NCI-H69 (cell line): ENCODE measurements at places on chromosomes 1 and 21.

- DNase-seq: peak; percentile 66
Measured at GRCh38 chr1:229582011-229582694, 23.6 kb upstream of the ABCB10 start.

DNA sequence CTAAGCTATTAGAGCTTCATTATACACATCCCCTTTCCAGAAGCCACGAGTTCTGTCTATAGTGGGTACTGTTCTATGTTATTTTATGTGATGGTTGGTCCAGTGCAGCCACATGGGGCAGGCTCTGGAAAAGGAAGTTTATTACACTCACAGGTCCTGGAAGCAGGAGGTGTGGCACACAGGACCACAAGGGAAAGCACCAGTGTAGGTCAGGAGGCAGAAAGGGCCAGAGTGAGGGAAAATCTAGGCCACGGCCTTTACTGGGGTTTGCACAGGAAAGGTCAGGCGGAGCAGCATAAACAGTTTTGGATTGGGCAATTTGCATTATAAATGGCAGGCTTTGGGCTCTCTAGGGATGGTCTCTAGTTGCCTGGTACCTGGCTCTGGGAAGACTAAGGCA is 21.8 kb upstream of the CNIH3 start:
- DNase-seq: no peak

DNA sequence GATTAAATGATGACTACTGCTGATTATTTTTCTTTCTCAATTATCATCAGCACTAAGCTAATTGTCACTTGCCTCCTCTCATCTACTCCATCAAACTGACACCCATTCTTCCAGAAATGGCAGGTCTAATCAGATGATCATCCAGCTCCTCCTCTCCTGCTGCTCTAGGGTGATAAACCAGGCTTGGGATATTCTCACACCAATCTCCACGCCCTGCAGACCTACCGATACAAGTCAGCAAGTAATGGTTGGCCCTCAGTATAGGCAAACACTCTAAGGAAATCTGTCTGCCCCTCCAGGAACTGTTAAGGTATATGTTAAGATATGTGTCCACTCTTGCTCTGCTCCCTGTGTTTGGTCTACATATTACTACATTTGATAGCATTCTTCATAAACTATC is 36.3 kb upstream of the C1orf21 start:
- DNase-seq: peak; percentile 46

- peak; percentile 70 for DNase-seq
Measured at GRCh38 chr1:28926629-28927265, 12.4 kb downstream of the EPB41 start.

DNA sequence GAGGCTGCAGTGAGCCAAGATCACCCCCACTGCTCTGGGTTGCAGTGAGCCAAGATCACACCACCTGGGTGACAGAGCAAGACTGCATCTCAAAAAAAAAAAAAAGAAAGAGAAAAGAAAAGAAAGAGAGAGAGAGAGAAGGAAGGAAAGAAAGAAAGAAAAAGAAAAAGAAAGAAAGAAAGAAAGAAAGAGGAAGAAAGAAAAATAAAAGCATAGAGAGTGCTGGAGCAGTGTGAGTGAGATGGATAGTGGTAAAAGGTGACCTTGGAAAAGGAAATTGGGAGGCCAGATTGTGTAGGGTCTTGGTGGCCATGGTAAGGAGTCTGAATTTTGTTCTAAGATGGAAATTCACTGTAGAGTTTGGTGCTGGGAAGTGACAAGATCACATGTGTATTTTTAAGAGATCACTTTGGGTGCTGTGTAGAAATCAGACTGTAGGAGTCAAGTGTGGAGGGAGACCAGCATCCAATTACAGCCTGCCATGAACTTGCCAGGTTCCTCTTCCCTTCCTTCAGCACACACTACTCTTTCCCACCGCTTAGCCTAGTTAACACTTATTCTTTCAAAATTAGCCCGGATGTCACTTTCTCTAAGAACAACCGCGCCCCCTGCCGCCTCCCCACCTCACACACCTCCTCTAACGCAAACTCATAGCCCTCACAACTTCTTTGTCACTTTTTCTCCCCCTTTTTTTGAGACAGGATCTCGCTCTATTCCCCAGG is 17.9 kb downstream of the MTX1 start:
- peak; percentile 89 for DNase-seq

DNA sequence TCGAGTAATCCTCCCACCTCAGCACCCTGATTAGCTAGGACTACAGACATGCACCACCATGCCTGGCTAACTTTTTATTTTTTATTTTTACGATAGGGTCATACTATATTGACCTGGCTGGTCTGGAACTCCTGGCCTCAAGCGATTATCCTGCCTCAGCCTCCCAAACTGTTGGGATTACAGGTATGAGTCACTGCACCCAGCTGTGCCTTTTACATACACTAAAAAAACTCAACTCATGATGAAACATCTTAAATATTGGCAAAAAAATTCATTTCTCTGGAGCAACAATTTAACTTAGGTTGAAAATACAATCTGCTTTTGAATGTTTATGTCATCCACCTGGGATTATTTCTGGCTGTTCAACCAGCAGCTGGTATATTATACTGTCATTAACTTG is 598.3 kb upstream of the ZP4 start:
- peak; percentile 34 for DNase-seq

DNA sequence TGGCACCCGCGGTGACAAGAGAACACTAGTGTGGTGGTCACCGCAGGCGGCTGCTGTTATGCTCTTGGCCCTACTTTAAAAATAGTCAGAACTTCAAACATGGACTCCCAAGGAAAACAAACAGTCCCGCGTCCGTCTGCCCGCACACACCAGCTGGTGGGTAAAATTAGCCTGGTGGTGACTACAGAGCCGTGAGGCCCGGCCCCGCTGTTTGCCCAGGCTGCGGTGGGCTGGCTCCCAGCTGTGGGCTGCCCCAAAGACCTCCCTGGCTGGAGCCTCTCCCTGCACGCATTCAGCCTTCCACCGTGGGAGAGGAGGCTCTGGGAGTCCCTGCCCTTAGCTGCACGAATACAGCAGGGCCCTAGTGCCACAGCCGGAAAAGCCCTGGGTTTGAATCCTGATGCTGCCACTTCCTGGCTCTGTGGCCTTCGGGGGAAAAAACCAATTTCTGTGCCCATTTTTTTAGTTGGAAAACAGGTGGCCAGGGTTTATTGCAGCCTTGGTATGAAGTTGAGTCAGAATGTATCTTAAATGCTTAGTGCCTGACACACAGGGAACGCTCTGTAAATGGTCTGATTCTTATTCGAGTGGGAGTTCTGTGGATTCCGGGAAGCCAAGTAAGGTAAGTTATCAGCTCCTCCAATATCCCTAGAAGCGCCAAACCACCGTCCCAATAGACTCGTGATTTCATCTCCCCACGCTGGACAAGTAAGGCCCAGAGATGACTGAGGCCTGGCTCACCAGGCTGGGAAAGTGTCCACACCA is 58.2 kb downstream of the ALPL start:
- DNase-seq: peak; percentile 49

DNA sequence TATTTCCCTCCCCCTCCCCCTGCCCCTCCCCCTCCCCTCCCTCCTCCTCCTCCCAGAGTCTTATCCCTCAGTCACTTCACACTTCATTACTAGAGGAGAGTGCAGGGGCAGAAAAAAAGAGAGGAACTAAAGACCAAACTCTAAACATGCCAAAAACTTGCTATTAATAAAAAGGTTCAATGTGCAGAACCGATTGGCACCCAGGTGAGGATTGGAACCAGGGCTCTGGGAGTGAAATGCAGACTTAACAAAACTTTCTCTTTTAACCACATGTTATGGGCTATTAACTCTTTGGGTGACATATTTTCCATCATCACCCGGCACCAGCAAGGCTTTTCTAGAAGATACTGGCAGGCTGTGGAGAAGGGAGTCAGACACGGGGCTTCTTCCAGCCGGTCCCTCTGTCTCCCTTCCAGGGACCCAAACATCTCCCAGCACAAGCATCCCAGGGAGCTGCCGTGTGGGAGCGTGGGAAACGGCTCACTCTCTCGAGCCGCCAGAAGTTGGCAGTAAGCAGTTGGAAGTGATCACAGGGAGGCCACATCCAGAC is 13.6 kb downstream of the NID1 start:
- DNase-seq: peak; percentile 26
